ENCODE measurements at places on chromosomes 3 and 15.

DNA sequence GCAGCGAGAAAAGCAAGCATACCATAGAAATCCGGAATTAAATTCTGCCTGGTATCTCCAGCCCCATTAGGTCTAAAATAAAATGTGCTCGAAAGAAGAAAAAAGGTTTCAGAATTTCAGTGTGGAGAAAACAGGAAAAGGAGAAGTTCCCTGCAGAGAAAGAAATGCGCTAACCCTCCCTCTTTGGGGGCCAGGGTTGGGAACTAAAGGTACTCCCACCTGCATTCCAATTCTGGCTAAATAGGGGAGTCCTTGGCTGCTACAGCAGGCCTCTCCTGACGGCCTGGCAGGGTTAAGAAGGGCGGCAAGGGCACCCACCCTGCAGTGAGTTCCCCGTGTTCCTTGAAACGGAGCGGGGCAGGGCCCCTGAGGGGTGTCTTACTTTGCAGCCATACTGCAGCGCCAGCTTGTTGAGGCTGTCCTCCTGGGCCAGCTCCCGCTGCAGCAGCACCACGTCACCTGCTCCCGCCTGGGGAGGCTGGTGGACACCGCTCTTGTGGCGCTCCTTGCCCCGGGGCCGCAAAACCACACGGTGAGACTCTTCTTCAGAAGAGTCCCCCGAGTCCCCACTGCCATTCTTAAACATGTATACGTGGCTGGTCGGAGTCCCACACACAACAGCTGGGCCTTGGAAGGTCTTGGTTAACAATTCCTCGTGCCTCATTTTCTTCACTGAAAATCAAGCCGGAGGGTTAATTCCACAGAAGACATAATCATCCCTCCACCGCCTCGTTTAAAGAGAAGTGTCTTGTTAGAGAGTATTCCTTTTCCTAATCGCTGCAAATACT is 1.7 kb downstream of the LYSMD4 start:
- DNase-seq: no peak

DNA sequence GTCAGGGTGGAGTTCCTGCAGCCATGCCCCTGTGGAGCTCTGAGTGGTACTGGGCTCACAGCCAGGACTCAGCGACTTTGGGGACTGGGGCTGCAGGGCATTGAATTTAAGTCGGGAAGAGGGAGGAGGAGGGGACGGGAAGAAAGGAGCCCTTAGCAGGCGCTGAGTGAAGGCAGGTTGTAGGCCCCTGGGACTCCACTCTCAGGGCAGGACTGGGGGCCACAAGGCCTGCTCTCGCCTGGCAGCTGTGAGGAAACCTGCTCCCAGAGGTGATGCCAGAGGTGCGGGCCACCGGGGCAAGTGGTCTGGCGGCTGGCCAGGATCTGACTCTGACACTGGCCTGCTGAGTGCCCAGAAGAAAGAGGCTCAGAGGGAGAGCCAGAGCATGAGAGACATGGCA is 73.5 kb downstream of the EPHB3 start:
- DNase-seq: no peak

- DNase-seq: no peak
These were observed 181.8 kb downstream of the MCTP2 start for GRCh38 chr15:94412979-94413746.

GRCh38 chr3:49553692-49554632 is at the start of gene BSN:
TSS of gene BSN (plus strand) at chr3:49554477. CDS start at chr3:49554603, 126 bp downstream.
- DNase-seq: peak; percentile 82

GRCh38 chr3:17852217-17852616 is 109.8 kb upstream of the TBC1D5 start:
- DNase-seq: no peak

DNA sequence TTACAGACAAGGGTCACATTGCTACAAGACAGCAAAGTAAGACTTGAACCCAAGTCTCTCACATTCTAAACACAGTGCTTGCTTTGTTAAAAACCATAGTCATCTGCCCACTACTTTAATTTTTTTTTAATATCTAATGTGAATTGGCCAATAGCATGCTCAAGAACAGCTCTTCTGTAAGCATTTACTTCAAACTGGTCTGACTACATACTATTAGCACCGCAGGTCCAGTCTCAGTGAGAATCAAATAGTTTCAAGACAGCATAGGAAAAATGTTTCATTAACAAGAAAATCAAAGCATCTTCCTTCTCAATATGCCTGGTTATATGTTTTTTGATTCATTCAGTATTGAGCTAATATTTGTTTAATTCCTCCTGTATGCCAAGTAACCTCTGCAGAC is 419.9 kb downstream of the ERC2 start:
- DNase-seq: no peak

GRCh38 chr3:113151461-113152031 is 59.8 kb upstream of the BOC start:
- no peak for DNase-seq

GRCh38 chr15:90829942-90830440 is 38.4 kb upstream of the FURIN start:
- no peak for DNase-seq

GRCh38 chr3:4233488-4233887 is 69.7 kb upstream of the SETMAR start:
- no peak for DNase-seq

DNA sequence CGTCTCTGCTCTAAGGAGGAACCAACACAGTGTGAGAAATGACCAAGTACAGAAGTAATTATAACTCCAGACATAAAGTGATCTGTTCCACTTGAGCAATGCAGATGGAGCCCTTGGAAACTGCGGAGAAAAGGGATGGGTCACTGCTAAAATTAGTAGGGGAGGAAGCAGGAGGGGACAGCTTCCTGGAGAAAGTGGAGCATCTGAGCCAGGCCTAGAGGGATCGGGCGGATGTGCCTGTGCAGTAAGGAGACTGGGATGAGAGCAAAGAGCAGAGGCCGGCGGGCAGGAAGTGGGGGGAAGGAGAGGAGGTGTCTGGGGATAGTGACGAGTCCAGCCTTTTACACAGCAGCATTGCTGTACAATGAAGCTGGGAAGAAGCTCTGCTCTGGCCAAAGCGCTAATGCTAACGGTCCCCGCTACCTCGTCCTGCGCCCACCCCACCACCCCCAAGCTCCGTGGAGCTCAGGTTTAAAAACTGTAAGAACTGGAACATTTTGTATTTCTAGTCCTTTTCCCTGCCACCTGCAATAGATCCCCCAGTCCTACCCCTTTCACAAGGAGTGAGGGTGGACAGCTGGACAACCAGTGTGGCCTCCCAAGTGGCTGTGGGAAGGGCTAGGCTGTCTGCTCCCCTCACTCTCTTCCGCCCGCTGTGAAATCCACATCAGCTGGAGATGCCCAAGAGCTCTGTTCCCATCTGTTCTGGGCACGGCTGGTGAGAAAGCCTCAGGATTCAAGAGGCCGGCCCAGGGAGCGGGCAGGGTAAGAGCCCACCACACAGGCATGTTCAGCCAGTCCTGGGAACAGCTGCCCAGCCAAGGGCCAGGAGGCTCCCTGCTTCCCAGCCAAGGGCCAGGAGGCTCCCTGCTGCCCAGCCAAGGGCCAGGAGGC is 53.0 kb upstream of the HES1 start:
- DNase-seq: no peak

DNA sequence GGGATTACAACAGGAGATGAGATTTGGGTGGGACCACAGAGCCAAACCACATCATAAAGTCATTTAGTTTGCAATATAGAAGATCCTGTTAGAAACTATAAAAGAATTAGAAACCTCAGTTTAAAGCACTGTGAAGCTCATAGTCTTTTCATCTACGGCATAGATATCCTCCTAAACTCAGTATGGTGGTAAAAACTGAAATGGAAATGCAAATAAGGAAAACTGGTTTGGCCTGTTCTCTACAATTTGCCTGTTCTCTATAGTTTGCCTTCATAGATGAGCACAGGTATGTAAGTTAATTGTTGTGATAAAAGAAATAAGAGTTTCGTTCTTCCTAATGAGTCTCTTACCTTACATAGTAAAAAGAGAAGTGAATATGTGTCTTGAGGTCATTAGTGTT is 331.6 kb upstream of the ARL6 start:
- no peak for DNase-seq

- DNase-seq: peak; percentile 44
These were observed 16.8 kb downstream of the LPP start for GRCh38 chr3:188170461-188171459.

GRCh38 chr3:4985330-4986174 is 6.3 kb downstream of the BHLHE40 start:
- no peak for DNase-seq

- DNase-seq: no peak
These were observed 85.2 kb upstream of the PPIB start for GRCh38 chr15:64247906-64248541.

GRCh38 chr3:46098319-46098761 is 71.1 kb upstream of the XCR1 start:
- DNase-seq: peak; percentile 12

- DNase-seq: no peak
These were observed 138.4 kb downstream of the LEKR1 start for GRCh38 chr3:156964577-156964976.

- DNase-seq: no peak
These were observed 2.5 kb downstream of the MOBP start for GRCh38 chr3:39469945-39470344.

DNA sequence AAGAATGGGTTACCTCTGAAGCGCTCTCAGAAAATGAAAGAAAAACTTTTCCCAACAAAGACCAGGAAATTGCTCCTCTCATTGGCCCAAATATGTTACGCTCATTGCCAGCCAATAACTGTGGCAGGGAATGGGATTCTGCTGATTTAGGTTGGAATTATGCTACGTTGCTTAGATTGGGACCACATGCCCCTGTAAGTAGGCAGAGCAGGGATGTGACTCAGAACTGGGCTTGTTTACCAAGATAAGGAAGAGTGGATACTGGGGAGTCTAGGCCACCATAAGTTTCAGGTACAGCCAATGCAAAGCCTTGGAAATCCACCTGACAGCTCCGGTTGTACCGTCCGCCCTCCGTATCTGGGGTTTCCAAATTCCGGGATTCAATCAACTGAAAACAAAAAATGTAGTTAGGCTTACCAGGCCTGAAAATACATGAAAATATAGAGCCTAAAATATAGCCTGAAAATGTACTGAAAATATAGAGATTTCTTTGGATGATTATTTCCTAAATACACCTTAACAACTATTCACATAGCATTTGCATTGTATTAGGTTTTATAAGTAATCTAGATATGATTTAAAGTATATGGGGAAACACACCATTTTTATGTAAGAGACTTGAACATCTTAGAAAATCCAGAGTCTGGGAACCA is 1.5 kb upstream of the TCF12 start:
- no peak for DNase-seq

DNA sequence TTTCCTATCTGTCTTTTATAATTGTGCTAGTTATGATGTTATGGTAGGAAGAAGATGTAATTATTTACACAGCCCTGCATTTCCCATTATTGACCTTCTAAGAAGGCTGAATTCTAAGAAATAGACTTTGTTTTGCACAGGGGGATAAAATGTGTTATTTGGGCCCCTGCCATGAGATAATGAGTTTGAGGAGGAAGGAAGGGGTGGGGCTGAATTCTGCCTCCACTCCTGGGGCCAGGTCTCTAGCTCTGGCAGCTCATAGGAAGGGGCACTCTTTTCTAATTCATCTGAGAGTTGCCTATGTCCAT is 69.2 kb upstream of the GOLGA8B start:
- no peak for DNase-seq

All from CD4-positive, alpha-beta T cell (primary cell).